WERI-Rb-1 (cell line): ENCODE measurements at places on chromosomes 16 and 17.

- DNase-seq, result peak; percentile 43
Measured at GRCh38 chr17:1724869-1725641, 551 bp downstream of the WDR81 start.

GRCh38 chr16:35628976-35629375 is 2169.6 kb downstream of the TP53TG3F start:
- peak; percentile 35 for DNase-seq

GRCh38 chr17:59769887-59770286 is 62.4 kb downstream of the VMP1 start:
- DNase-seq, result no peak

DNA sequence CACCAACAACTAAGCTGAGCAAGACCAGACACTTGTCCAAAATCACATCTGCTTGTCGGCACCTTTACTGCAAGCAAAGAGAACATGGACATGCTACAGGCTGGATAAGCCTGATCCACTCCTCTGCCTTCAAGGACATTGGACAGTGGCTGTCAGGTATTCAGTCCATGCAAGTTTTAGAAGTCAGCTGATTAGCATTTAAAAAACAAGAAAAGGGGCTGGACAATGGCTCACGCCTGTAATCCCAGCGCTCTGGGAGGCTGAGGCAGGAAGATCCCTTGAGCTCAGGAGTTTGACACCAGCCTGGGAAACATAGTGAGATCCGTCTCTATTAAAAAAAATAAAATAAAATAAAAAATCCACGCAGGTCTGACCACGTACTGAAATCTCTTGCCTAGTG is 20.3 kb downstream of the PARN start:
- no peak for DNase-seq

DNA sequence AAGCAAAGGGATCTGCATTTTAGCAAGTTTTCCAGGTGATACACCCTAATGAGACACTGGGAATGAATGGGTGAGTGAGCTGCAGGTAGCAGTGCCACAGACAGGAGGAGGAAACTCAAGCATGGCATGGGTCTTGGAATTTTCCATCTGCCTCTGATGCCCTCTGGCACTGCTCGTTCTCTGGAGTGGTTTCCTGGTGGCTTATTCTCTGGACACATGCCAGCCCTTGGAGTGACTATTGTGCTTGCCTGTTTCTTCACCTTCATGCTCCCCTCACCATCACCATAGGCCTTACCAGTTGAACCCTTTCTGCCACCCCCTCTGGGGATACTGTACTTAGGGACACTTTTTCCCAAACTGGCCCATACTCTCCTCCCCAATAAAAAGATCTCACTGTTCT is 1.6 kb downstream of the COASY start:
- DNase-seq, result no peak

GRCh38 chr17:67374329-67375053 is 2.6 kb upstream of the PITPNC1 start:
- peak; percentile 96 for DNase-seq

DNA sequence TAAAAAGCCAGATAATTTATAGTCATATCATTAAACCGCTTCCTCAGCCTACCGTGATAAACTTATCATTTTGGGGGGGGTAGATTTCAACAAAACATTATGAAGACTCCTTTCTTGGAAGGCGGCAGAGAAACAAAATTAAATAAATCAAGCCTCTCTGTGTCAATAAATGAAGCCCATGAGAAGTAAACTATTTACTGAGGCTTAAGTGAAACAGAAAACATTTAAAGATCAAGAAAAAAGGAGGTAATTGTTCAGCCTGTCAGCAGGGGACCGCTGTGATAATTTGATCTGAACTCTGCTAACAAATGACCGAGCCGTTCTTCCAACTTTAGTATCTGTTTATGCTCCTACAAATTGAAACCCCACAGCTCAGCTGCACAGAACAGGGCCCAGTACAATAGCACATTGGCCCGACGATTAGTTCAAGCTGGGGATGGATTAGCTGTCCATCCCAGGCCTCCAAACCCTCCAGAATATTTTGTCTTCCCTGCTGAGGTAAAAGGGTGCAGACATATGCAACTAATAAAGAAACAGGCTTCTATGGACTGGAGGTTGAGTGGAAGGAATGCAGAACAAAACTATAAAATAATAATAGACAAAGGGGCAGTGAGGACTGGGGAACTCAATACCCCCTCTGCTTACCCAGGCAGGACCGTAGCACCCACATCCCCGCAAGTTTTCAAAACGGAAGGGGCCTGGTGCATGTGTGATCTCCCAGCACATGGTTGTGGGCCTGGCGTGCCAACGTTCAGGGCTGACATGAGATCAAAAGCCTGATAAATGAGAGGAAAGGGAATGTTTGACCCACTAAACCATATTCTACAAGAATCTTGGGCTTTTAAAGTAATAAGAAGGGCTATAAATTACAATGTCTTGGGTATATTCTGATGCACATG is 298.1 kb upstream of the IRX5 start:
- DNase-seq, result no peak

GRCh38 chr17:57530026-57530425 is 215.1 kb downstream of the CCDC182 start:
- DNase-seq, result no peak

GRCh38 chr16:11036040-11036439 is 91.7 kb downstream of the CLEC16A start:
- no peak for DNase-seq

DNA sequence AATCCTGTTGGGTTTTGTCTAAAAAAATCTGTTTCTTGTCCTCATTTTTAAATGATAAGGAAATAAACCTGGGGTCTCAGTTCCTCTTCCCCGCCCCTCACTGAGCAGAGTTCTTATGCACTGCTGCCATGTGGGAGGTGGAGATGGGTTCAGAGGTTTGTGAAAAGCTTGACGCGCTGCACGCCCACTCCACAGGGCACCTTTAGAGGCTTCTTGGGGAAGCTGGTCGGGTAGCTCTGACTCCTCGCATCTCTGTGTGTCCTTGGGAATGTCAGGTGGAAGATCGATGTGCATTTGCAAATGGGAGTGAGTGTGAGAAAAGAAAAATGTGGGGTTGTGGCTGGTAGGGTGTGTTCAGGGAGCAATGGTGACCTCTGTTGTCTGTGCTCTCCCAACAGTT is 4.7 kb upstream of the ZNHIT3 start:
- no peak for DNase-seq

DNA sequence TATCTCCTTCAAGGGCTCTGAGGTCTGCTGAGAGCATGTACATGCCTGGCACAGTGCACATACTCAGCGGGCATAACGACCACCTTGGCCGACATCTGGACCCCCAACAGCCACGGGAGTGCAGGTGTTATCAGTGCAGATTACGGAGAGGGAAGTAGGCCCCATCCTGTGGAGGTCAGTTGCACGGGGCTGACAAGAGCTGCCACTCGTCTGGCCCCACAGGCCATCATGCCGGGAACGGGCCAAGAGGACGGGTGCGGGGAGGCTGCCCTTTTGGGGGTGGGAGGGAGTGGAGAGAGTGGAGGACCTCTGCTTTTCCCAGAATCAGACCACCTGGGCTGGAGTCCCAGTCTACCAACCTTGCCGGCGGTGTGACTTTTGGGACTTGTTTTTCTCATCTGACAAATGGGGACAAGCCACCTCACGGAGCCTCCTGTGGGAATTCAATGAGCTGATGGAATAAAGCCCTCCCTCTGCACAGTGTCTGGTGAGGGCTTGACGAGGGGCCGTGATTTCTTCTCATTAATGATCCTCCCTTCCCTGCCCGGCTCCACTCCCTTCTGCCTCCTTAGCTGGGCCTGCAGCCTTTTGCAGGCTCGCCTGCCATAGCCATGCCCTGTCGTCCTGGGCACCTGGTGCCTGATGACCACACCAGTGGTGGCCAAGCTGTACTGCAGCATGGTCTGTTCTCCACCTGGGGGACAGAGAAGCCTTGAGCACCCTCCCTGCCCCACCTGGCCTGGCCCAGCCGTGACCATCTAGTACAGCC is 4.6 kb downstream of the PRSS33 start:
- no peak for DNase-seq

GRCh38 chr16:81553080-81553813 is 108.6 kb downstream of the CMIP start:
- no peak for DNase-seq

GRCh38 chr16:56675685-56676210 is 6.1 kb downstream of the MT1H start:
- no peak for DNase-seq

DNA sequence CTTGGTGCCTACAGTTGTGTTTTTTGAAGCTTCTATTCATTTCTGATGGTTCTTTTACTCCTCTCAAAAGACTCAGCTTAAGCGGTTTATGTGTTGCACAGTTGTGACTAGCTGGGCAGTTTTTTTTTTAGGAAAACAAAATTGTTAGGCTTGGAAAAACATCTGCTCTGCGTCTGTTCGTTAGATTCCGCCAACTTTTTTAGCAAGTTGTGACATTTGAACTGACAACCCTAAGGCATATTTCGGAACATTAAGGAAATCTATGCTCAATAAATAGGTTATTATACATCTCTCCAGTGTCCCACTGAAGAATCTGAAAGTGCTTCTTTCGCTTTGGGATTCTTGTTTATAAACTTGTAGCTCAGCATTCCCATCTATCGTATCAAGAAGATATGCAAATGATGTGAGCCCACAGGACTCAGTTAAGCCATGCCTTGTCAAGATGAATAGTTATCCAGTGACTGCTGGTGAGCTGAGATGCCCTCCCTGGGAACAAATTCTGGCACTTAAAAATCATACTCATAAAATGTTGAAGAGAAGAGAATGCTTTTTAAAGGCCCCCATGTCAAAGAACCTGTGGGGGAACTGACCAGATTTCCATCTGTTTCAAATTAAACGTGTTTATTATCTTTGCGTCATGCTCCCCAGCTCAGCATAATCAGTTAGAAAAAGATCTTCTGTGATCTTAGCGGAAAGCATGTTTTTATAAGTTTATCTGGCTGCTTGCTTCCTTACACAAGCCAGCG is 109.0 kb upstream of the FAM20A start:
- DNase-seq, result no peak

- no peak for DNase-seq
Measured at GRCh38 chr16:29784901-29785500, 5.5 kb upstream of the KIF22 start.

GRCh38 chr17:50076591-50077235 is 18.4 kb upstream of the PDK2 start:
- peak; percentile 93 for DNase-seq

GRCh38 chr17:76556765-76557367 is 17.0 kb downstream of the PRCD start:
- no peak for DNase-seq

- DNase-seq, result no peak
Measured at GRCh38 chr17:80047176-80047575, 10.7 kb downstream of the CCDC40 start.

DNA sequence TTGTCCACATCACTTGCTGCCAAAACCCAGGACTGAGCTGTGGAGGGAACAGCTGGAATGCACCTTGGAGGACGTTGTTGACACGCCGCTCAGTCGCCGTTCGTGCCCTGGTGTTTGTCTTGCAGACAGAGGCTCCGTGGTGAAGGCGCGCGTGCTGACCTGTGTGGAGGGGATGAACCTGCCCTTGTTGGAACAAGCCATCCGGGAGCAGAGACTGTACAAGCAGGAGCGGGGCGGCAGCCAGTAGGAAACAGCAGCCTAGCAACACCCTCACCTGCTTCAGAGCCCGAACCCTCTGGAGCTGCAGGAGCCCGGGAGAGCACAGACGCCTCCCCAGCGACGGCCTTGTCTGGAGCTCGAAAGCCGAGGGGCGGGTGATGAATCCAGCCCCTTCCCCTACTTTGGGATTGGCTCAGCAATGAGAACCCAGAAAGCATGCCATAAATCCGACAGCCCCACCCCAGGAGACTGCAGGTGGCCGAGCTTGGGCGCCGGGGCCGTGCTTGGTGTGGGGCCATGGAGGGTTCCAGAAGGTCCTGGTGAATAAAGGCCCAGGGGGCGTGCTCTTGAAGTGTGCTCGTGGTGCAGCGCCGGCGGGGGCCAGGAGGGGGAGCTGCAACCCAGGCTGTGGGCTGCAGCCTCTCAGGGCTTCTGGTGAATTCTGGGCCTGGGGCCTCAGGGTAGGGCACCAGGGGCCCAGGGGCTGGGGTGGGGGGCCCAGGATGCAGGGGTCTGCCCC is 470 bp upstream of the CDK3 start:
- DNase-seq, result peak; percentile 81

DNA sequence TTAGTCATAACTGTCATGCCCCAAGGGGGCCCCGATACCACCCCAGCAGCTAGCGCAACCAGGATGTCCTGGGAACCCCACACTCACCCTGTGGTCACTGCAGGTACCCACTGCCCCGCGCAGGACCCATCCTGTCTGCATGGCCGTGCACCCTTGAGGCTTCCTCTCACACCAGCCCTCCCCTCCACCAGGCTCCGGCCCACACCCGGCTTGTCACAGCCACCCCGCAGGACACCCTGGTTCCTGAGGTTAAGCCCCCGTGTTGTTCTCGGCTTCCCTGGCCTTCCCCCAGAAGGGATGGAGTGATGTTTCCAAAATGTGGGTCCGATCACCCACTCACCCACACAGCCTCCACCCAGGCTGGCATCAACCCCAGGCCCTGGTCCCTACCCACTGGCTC is 7.5 kb downstream of the DNASE1L2 start:
- DNase-seq, result no peak

- peak; percentile 85 for DNase-seq
Measured at GRCh38 chr17:1724351-1724868, at the start of gene WDR81. TSS of gene WDR81 (plus strand) at chr17:1724704. CDS start at chr17:1724960, 256 bp downstream.

- DNase-seq, result no peak
Measured at GRCh38 chr16:77452243-77452642, 17.4 kb upstream of the ADAMTS18 start.

DNA sequence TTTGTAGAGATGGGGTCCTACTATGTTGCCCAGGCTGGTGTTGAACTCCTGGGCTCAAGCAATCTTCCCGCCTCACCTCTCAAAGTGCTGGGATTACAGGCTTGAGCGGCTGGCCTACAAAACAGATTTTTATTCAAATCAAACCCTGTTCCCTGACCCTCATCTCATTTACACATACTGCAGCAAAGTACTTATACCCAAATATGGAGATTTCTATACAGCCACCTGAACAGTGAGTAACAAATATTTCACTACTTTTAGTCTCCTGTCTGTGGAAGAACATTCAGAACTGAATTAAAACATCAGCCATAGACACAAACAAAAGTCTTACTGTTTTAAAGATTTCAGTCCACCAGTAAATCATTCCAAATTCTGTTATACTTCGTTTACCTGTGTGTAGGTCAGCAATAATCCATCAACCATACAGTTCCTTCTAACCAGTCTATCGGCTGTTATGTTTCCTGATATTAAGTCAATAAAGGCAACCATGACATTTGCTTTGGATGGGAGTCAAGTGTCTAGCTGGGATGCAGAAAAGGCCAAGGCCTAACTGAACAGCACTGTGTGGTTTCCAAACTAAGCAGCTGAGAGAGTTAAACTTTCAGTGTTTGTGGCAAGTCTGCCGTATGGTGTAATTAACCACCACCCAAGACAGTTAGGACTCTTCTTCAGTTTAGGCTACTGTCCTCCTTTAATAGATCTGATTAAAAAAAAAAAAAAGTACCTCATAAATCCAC is 22.3 kb downstream of the ERN1 start:
- DNase-seq, result no peak

DNA sequence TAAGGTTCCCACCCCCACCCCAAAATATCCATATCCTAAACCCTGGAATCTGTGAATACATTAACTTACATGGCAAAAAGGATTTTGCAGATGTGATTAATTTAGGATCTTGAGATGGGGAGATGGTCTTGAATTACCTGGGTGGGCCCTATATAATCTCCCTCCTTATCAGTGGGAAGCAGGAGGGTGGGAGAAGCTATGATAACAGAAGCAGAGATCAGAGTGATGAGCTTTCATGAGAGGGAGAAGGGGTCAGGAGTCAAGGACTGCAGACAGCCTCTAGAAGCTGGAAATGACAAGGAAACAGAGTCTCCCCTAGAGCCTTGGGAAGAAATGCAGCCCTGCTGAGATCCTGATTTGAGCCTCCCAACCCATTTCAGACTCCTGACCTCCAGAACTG is 34.8 kb downstream of the PRSS54 start:
- no peak for DNase-seq

GRCh38 chr16:68360956-68361355 is 50.1 kb downstream of the PRMT7 start:
- no peak for DNase-seq
